ENCODE measurements at places on chromosomes 16 and 17.

DNA sequence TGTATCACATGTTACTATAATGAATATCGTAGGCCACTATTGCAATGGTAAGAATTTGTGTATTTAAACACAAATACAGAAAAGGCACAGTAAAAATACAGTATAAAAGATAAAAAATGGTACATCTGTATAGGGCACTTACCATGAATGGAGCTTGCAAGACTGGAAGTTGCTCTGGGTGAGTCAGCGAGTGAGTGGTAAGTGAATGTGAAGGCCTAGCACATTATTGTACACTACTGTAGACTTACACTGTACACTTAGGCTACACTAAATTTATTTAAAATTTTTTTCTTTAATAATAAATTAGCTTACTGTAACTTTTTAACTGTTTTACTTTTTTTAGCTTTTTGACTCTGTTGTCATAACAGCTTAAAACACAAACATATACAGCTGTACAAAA is 42.5 kb downstream of the AKAP10 start:
- DNase-seq, result no peak

- no peak for DNase-seq
Measured at GRCh38 chr17:58960068-58960467, 146.6 kb downstream of the TRIM37 start.

GRCh38 chr17:77727037-77727615 is 231.4 kb upstream of the TNRC6C start:
- no peak for DNase-seq

- DNase-seq, result no peak
Measured at GRCh38 chr16:89047331-89048089, 46.1 kb upstream of the ACSF3 start.

- no peak for DNase-seq
Measured at GRCh38 chr16:89761304-89761922, 40.1 kb downstream of the ZNF276 start.

DNA sequence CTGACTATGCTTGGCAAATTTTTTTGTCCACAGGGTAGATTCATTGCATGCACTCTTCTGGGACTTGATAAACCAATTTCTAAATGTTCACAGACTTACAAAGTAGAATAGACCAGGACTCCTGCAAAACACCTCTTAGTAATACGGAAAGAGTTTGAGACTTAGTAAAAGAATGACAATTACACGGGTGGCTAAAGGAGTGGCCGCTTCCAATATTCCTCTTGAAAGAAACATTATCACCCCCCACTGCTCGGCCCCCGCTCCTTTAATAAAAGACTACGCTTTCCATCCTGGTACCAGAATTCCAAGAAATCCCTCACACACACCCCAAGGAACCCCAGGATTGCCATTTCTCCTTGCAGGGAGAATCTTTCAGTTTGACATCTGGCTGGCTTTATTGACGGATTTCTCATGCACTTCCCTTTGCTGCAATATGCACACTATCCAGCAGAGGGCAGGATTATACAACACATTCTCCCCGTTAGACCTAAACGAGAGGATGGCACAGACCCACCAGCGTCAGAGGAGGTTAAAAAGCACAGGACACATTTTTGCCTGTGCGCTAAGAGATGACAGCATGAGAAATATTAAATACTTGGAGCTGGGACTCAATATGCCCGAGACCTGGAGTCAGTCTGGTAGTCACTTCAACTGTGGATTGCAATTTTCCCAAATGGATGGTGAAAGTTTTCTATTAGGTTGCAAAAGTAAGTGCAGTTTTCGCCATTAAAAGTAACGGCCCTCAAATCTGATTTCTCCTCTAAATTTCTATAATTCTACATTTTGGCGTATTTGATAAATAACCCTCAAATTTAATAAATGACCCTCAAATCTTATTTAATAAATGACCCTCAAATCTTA is 46.6 kb upstream of the NUDT7 start:
- peak; percentile 21 for DNase-seq

- DNase-seq, result no peak
Measured at GRCh38 chr16:30447512-30448226, 2.0 kb upstream of the SEPHS2 start.

- no peak for DNase-seq
Measured at GRCh38 chr17:82439194-82439828, 11.2 kb downstream of the CYBC1 start.

- no peak for DNase-seq
Measured at GRCh38 chr17:79154951-79155585, 80.4 kb downstream of the ENGASE start.

GRCh38 chr17:16363749-16364536 is 10.7 kb upstream of the CENPV start:
- DNase-seq, result peak; percentile 58

DNA sequence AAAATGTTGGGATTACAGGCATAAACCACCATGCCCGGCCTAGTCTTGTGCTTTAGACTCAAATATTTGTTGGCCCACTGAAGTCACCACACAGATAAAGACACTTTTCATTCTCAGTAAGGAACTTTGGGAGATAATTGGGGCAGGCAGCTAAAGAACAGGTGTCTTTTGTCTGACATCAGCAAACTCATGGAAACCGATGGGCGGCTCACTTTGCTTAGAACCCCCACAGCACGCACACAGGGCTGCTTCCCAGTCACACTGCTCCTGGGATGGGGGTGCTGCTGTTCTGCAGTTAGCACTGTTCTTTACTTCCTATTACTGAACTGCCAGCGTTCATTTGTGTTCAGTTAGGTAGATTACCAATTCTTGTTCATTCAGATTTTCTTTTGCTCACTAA is 18.0 kb upstream of the BRCA1 start:
- no peak for DNase-seq

GRCh38 chr16:23567602-23568001 is 10.1 kb downstream of the UBFD1 start:
- no peak for DNase-seq

DNA sequence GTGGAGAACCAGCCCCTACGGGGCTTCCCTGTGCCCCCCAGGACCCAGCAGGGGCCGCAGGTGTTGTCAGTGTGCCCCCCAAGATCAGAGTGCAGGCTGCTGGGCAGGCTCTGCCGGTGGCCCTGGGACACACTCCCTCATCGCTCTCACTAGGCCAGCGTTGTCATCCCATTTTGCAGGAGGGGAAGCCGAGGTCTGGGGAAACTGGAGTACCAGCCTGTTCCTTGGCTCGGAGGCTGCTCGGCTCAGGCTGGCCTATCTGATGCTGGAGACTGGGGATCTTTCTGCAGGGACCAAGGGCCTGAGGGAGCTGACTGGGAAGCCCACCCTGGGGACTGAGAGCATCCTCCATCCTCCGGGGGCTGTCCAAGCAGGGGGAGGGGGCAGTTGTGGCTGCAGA is 74.2 kb upstream of the CBX4 start:
- DNase-seq, result no peak

GRCh38 chr16:88058817-88059216 is 107.6 kb downstream of the BANP start:
- DNase-seq, result no peak

- DNase-seq, result no peak
Measured at GRCh38 chr17:51362811-51363585, 102.7 kb downstream of the UTP18 start.

- no peak for DNase-seq
Measured at GRCh38 chr16:10519929-10520868, 60.2 kb downstream of the EMP2 start.
